Activated naive CD4-positive, alpha-beta T cell treated with anti-CD3 and anti-CD28 coated beads, Interleukin-2, amount 50 U/mL, for 16 hours (primary cell): ENCODE measurements at places on chromosomes 1 and 21.

- DNase-seq = no peak
Measured at GRCh38 chr1:38020396-38020795, 7.9 kb downstream of the UTP11 start.

GRCh38 chr1:9093581-9093980 lies 24.1 kb upstream of the SLC2A5 start:
- DNase-seq = no peak

DNA sequence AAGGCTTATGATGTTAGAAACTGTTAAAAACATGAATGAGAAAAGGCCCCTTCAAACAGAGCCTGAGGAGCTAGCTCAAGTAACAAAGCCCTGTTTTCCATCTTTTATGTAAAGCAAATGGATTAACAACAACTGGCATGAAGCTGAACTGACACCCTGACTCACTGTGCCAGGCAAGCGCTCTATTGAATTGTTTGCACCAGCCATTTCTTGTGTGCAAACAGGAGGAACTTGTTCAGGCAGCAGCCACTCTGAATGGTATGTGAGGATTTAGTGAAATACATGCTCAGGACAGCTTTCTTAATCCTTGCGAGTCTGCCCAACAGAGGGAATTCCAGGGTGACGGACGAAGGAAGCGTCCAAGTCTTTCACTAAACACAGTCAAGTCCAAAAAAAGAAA lies 291.1 kb upstream of the ADGRL2 start:
- no peak for DNase-seq

DNA sequence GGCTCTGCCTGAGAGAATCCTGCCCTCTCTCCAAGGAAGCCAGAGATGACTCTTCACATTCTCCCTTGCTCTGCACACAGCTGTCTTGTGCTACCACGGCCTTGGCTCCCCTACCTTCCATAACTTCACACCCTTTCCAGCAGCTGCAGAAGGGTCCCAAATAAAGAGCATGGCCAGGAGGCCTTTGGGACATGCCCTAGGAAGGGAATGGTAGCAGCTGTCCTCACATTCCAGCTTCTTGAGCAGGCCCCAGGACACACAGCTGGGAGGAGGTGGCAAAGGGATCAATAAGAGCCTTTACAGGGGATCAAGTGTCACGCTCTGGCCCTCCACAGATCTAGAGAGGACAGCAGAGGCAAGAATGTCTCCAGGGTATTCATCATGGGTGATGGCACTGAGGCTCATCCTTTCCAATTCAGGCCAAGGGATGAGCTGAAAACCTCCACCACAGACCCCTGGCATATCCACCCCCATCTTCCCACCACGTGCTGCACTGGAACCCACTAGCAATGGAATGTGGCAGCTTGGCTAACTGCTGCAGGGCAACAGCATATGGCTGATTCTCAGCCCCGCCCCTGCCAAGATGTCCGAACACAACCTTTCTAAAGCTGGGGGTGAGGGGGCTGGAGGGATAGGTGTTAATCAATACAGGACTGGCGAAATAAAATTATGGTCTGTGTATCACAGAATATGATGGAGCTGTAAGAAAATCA lies 17.8 kb upstream of the RAB29 start:
- DNase-seq = no peak

DNA sequence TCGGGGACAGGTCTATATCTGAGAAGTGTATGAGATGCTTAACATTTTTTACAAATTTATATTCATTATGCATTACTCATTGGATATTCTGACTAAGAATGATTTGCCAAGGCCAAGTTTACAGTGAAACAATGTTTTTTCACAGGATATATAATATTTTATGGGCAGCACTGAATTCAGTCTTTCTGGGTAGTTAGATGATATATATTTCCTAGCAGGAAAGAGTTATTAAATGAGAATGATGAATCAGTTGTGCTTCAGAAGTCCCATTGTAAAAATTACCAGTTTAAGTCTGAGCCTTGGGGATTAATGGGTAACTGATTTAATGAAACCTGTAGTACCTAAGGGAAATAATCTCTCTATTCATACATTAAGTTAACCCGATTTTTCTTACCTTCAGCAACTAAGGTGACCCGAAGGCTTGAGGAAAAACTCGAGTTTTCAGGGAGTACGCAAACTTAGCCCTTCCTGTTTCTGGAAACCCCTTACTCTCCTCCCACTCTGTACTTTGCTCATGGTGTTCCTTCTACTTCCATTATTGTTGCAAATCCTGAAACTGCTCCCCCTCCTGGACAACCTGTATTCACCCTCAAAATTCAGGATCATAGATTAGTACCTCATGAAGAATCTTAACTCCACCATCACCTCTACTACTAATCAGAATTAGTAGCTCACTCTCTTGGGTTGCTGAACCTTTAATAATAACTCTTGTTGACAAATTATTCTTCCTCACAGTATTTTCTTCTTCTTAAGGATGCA lies 135.1 kb downstream of the AK5 start:
- no peak for DNase-seq

DNA sequence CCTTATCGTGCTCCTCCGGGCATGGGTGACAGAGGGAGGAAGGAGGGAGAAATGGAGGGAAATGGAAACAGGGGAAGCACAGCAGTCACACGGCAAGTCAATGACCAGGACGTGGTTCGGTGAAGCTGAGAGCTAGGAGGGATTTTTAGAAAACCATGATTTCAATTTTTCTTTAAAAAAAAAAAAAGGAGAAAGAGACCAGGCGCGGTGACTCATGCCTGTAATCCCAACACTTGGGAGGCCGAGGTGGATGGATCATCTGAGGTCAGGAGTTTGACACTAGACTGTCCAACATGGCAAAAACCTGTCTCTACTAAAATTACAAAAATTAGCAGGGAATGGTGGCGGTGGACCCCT lies 776 bp upstream of the TNFRSF9 start:
- DNase-seq = no peak

DNA sequence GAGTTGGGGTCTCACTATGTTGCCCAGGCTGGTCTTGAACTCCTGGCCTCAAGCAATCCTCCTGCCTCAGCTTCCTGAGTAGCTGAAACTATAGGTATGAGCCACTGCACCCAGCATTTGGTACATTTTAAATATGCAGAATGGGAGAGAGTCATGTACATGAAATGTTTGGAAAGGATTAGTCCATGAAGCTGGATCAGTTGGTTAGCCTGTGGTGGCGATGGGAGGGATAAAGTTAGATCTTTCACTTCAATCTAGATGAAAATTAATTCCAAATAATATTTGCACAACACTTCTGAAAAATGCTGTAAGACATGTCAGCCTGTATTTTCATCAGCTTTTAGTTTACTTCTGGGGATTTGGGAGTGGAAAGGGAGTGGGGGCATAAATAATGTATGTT lies 188.9 kb downstream of the HUNK start:
- no peak for DNase-seq

GRCh38 chr1:193471981-193472380 lies 285.6 kb upstream of the B3GALT2 start:
- no peak for DNase-seq

- no peak for DNase-seq
Measured at GRCh38 chr21:31894457-31894856, 21.6 kb downstream of the HUNK start.

GRCh38 chr1:11654939-11655808 lies 497 bp downstream of the FBXO44 start:
- DNase-seq = no peak

DNA sequence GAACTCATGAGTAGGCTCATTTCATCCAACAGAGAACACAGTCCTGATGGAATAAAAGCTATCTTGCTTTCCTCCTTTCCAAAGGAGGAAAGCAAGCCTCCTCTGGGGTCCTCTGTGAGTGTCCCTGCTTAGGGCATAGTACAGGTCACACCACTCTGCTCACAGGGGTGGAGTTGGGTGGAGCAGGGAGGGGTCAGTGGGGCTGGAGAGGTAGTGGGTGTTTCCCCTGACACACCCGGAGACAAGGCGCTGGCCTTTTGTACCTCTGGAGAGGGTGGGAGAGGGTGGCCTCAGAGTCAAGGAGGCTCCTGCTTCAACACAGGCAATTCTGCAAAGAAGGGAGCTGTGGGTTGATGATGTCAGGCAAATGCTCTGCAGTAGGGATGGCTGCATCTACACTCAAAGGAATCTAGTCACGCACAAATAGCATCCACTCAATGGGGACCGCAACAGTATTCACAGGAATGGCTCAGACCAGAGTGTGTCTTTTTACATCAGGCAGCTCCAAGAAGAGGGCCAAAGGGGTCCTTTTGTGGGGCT lies 58.6 kb upstream of the PLXNA2 start:
- DNase-seq = no peak
